ENCODE measurements at places on chromosomes 1 and 21.
A peak's percentile ranks its signal among the peaks of the same experiment; 100 is the strongest.

DNA sequence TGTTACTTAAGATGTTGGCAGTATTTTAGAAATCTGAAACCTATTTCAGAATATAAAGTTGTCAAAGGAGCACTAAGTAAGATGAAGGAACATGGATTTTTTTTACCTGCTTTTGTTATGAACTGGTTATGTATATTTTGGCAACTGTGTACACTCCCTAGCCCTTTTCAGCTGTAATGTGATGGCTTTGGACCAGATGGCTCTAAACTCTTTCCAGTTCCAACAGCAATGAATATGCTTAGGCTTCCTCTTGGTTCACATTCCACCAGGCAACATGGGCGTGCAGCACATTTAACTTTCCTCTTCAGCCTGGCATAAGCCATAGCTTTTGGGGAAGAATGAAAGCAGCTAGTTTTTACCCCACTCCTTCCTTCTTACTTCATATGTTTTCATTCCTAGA, 95.6 kb upstream of the ADAMTS5 start:
- DNase-seq: no peak

DNA sequence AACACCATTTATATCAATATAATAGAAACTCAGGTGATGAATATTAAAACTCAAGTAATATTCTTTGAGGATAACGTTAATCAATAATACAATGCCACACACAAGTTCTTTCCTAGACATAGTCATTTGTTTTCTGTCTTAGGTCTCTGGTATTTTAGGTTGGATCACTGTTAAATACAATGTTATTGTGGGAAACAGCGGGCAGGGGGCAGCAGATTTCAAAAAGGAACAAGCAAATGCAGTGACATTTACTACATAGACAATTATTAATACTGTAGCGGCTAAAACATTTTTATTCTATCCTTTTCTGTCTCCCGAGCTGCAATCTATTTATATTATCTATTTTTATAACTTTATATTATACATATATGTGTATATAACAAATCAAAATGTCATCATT, 186.4 kb upstream of the ZNHIT6 start:
- no peak for DNase-seq

DNA sequence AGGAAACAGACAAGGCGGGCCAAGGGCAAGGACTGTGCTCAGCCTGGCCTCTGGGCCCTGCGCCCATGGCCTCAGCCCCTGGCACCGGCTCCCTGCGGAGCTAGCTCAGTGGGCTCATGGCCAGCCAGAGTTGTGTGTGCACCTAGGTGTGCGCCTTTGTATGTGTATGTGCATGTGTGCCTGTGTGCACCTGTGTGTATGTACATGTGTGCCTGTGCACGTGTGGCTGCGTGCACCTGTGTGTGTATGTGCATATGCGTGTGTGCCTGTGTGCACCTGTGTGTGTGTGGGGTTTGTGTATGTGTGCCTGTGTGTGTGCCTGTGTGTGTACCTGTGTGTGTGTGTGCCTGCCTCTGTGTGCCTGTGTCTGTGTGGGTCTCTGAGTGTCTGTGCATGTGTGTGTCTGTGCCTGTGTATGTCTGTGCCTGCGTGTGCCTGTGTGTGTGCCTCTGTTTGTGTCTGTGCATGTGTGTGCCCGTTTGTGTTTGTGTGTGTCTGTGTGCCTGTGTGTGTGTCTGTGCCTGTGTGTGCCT, 7.4 kb downstream of the GPR137B start:
- no peak for DNase-seq

GRCh38 chr1:30371179-30371788, 352.1 kb downstream of the MATN1 start:
- DNase-seq: no peak

- DNase-seq: no peak
These were observed 79.7 kb downstream of the RUNX3 start for GRCh38 chr1:24850328-24850920.

- DNase-seq: no peak
These were observed 56.1 kb downstream of the ATP2B4 start for GRCh38 chr1:203682473-203683383.

GRCh38 chr1:167501515-167502191, 16.7 kb downstream of the CD247 start:
- no peak for DNase-seq

DNA sequence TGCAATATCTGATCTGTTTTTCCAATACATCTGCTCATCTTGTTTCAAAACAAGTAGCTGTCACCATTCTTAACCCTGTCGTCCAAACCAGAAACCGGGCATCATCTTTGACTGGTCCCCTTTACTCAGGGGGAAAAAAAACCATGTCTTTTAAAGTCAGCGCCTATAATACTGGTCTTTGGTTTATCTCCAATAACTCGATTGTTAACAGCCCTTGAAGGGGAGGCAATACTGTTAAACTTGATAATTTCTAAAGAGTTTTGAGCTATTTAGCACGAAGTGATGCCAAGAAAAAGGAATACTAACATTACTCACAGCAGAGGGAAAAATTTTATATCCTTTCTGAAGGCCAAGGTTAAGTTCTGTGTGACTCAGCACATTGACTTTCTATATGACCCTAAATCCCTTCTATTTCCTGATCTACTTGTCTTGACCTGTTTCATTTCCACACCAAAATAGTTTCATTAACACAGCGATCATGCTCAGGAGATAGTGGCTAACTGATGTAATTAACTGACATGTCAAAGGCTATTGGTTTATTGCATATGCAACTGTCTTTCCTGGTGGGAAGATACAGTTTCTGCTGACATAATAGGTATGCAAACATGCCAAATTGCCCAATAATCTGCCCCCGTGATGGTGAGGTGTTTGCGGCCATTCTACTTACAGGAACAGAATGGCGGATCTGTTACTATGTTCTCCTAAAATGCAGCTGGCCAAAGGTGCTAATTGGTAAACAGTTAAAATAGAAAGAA, 59.1 kb downstream of the NFIA start:
- DNase-seq: no peak

GRCh38 chr1:167427848-167428247, 90.5 kb downstream of the CD247 start:
- no peak for DNase-seq

- no peak for DNase-seq
These were observed 1279.1 kb downstream of the NCAM2 start for GRCh38 chr21:22277341-22277740.

- no peak for DNase-seq
These were observed 75.3 kb upstream of the IGSF21 start for GRCh38 chr1:18032172-18032859.

DNA sequence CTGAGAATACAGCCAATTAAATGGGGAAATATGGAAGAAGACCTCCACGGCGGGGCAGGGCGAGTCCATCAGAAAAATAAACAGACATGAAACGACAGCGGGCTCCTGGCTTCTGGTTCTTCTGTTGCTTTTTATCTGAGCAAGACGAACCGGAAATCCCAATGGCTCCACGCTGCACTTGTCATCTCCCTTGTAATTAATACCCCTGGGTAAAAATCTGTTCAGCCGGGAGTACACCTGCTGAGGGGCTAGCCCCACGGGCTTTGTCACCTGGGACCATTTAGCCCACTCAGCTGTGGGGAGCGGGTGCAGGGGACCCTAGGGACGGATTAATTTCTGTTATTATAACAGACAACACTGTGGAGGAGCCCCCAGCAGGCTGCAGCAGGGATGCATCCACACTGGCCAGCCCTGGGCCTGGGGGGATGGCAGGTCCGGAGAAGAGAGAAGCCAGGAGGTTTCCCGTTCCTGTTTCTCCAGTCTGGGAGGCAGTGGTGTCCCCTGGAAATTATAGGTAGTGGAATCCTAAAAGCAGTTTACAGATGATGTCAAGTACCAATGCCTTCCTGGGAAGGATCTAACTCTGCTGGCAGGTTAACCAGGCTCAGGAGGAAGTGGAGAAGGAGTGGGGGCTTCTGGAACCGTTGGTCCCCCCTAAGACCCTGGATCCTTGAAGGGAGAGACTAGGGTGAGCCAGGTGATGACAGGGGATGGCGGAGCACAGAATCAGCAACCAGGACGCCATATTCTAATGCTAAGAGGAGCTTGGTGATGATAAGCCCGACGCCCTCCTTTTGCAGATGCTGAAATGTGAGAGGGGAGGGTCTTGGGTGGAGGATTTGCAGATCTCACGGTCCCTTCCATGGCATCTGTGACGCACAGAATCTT, 566.1 kb downstream of the PTPRU start:
- DNase-seq: no peak

- DNase-seq: no peak
These were observed 34.8 kb upstream of the ADARB1 start for GRCh38 chr21:45039317-45040156.

DNA sequence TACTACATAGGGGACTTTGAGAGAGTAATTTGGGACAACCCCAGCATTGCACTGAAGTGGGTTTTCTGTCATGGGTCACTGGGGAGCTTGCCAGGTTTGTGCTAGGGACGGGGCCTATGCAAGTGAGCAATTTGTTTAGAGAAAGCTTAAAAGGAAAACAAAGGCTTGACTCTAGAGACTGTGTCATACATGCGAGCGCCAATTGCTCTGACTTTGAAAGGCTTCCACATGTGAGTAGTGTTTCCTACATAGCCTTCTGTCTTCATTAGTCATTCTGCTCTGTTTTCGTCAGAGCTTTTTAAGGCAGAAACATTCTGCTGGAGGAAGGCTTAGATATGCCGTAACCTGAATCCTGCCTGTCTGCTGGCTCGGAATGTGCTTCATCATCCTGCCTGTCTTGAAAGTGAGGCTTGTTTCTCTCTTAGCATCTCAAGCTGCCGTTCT, 28.4 kb downstream of the TRIM45 start:
- DNase-seq: peak; percentile 93

GRCh38 chr1:228913626-228914414, 178.5 kb downstream of the RHOU start:
- no peak for DNase-seq

DNA sequence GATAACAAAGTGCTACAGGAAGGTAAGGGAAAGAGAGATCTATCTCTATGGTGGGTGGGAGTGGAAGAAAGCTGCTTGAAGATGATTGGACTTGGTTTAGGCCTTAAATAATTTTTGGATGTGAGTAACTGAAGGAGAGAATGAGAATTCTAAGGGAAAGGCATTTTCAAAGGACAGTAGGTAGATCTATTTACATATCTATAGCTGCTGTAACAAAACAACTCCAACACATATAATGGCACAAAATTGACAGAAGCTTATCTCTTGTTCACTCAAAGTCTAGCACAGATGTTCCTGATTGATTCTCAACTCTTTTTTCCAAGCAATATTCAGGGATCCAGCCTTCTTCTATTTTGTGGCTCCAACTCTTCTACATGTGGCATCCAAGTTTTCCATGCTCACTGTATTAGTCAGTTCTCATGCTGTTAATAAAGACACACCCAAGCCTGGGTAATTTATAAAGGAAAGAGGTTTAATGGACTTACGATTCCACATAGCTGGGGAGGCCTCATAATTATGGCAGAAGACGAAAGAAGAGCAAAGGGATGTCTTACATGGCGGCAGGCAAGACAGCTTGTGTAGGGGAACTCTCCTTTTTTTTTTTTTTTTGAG, 3.1 kb upstream of the DDAH1 start:
- no peak for DNase-seq

DNA sequence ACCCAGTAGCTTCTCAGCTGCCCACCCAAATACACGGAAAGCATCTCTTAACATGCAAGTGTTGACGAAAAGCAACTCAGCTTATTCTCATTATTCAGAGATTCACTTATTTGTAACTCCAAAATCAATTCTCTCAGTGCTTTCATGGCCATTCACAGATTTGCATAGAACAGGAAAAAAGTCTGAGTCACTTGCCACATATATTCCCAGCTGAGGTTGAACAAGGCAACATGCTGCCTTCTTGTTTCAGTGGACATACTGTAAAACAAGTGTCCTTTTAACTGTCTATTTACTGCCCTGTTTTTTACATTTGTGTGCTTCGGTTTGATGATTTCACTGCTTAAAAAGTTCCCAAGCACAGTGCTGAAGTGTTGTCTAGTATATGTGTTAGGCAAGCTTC, 273.0 kb downstream of the LTN1 start:
- no peak for DNase-seq

- no peak for DNase-seq
These were observed 124.5 kb downstream of the TSEN15 start for GRCh38 chr1:184176058-184176457.

DNA sequence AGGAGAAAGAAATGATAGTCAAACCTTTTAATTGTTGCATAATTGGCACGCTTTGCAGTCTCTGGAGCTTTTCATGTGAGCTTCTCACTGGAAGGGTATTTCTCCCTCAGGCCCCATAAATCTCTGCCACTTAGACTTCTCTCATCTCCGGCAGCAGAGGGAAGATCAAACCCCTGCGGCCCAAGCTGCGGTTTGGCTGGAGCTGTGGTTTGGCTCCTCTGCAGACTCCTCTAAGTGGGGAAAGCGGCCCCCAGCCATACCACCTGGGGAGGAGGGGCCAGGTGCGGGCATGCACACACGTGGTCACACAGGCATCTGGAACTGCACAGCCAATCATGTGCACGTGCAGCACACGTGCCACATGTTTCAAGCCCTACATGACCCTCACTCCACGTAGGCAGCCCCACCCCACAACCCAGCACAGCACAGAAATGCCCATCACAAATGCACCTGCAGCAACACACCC, 58.3 kb downstream of the UBE2T start:
- peak; percentile 38 for DNase-seq

DNA sequence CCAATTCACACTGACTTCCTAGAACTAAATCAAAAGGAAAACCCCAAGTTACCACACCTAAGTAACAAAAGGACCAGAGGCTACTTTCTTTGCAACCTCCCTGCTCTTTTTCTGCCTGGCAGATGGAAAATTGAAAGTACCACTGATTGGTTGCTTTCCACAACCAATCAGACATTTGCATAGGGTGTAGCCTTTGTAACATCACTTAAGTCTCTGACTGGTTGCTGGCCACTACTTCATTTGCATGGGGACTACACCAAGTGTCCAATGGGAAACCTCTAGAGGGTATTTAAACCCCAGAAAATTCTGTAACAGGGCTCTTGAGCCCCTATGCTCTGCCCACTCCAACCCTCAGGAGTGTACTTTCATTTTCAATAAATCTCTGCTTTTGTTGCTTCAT, 365.0 kb downstream of the LTN1 start:
- DNase-seq: no peak

- DNase-seq: no peak
These were observed 982 bp upstream of the IL24 start for GRCh38 chr1:206896261-206896660.

- DNase-seq: no peak
These were observed 40.1 kb upstream of the TMPRSS15 start for GRCh38 chr21:18443701-18444100.

DNA sequence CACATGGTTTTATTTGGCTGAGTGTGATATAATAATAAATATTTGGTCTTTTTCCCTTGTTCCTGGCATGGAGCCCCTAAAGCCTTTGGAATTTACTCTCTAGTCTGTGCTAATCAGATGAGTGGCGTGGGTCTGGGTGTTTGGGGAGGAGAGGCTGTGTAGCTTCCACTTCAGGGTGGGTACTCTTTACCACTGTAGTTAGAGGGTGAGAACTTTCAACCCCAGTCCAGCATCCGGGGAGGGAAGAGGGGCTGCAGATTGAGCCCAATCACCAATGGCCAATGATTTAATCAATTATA, 20.0 kb downstream of the USP25 start:
- DNase-seq: no peak

- DNase-seq: no peak
These were observed 643.4 kb downstream of the SMYD3 start for GRCh38 chr1:245863566-245864184.
